ENCODE measurements at places on chromosomes 5 and 9.
A peak's percentile ranks its signal among the peaks of the same experiment; 100 is the strongest.

- no peak for DNase-seq
Observed at GRCh38 chr9:5402217-5402616, 35.5 kb downstream of the PLGRKT start.

GRCh38 chr5:23446424-23446823 lies 61.0 kb upstream of the PRDM9 start:
- DNase-seq = no peak

GRCh38 chr9:7185612-7186011 lies 427.8 kb downstream of the KDM4C start:
- DNase-seq = no peak

DNA sequence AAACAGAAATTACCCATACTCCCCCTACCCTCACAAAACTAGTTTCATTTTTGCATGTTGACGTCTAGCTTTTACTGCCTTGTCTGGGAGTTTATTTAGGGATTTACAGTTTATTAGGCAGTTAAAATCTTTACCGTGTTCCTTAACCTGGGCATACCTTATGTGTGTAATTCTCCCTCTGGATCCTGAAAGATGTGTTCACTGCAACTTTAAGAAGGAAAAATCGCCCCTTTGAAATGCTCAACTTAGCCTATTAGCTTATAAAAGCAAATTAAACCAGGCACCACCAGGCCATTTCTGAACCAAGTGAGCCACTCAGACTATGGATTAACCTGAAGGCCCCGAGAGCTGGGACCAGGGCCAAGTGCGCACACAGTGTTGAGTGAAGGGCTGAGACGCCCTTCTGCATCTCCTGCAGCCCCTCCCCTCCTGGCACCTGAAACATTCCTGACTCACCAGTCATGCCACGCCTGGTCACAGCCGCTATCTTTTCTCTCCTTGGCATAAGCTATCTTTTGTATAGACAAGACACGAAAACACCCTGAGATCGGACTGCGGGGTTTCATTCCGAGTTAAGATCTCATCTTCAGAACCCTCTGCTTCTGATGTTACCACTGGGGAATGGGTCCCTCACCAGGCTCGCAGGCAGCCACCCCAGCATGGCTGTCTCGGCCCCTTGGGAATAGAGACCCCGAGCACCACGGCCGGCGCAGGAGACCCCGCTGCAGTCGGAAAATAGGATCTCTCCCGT lies 111.9 kb downstream of the ROR2 start:
- DNase-seq = no peak

GRCh38 chr5:141878186-141878710 lies at the start of gene PCDH1:
Gene PCDH1, minus strand, starts transcription at chr5:141878410. Its CDS starts 148 bp downstream, at chr5:141878262.
- DNase-seq = peak; percentile 50

DNA sequence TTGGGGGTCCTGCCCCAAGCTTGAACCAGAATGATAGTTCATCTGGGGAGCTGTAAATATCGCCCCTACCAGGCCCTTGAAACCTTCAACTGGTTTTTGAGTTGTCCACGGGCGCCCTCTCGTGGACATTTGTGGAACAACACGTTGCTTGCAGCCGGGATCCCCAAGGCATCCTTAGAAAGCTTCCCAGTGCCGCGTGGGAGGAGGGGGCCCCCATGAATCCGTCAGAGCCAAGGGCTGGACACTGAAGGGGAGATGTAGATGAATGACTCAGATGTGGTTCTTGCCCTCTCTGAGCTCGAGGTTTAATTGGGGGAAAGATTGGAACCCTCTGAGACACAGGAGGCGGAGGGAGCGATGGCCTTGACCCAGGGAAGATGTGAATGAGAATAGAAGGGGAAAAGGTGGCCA lies 31.8 kb upstream of the ORM1 start:
- DNase-seq = peak; percentile 81

DNA sequence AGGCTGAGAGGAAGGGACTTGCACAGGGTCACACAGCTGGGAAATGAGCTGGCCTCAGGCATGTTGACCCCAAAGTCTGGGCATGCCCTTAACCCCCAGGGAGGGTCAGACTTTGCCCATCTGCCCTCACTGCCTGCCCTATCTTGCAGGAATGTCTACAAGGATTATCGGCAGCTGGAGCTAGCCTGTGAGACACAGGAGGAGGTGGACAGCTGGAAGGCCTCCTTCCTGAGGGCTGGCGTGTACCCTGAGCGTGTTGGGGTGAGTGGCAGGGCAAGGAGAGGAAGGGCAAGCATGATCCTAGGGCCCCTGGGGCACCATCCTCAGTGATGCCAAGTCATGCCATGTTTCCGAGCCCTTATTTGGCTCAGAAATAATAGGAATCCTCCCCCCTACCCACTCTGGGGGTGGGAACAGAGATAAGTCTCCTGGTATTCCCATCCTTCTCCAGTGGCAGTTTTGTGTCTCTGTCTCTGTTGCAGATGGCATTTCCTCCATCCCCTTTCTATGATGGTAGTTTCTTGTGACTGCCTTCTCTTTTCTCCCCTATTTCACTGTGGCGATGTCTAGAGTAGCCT lies 28.5 kb downstream of the GOLGA2 start:
- DNase-seq = no peak

DNA sequence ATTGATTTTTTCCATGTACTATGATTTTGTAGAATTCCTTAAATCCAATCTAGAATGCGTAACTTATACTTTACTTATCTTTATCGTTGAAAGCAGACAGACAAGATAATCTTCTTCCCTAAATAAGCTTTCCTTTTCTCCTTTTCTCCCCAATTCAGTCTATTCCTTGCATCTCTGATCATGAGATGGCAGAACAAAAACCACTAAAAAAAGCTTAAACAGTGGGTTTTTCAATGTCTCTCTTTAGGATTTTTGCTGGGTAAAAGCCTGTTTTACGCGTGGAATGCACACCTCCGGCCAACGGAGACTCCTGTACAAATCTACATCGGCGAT lies 755 bp downstream of the CDKN2B start:
- no peak for DNase-seq

DNA sequence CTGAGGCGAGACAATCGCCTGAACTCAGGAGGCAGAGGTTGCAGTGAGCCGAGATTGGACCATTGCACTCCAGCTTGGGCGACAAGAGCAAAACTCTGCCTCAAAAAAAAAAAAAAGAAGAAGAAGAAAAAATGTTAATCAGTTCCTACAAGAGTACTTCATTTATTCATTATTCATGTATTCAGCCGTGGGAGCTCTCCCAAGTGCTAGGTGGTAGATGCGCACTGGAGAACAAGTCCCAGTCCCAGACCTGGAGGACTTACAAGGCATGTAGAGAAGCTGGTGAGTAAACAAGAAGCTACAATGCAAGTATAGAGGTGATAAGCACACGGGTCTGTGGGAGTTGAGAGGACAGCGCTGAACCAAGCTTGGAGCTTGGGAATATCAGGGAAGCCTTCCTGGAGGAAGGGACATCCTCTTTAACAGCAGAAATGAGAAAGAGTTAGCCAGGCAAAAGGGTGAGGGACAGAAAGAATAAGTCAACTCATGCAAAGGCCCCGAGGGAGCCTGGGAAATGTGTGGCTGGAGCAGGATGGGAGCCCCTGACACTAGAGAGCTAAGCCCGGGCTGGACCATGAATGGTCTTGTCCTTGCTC lies 17.4 kb upstream of the AQP7 start:
- DNase-seq = no peak

GRCh38 chr5:155147222-155147621 lies 133.7 kb downstream of the KIF4B start:
- DNase-seq = no peak

GRCh38 chr9:437574-438001 lies 222.9 kb downstream of the DOCK8 start:
- DNase-seq = no peak

DNA sequence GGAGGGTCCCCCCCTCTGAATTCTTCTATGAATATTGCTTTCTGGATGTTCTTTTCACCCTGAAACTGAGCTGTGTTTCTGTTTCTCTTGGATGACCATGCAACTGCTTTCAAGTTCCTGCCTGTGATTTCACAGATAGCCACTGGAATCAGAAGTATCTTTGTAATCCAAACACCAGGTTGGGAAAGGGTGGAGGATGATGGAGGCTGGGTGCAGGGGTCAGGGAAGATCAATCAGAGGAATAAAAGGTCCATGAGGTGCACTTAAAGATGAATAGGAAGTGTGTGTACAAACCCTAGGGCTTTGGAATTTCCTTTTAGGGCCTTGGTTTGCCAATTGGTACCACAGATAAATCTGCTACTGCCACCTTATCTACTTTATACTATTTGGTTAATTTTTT lies 68.2 kb upstream of the AGXT2 start:
- DNase-seq = no peak

GRCh38 chr9:5459289-5459829 lies 9.0 kb downstream of the CD274 start:
- no peak for DNase-seq

GRCh38 chr5:130963798-130964197 lies 201.3 kb downstream of the HINT1 start:
- no peak for DNase-seq

DNA sequence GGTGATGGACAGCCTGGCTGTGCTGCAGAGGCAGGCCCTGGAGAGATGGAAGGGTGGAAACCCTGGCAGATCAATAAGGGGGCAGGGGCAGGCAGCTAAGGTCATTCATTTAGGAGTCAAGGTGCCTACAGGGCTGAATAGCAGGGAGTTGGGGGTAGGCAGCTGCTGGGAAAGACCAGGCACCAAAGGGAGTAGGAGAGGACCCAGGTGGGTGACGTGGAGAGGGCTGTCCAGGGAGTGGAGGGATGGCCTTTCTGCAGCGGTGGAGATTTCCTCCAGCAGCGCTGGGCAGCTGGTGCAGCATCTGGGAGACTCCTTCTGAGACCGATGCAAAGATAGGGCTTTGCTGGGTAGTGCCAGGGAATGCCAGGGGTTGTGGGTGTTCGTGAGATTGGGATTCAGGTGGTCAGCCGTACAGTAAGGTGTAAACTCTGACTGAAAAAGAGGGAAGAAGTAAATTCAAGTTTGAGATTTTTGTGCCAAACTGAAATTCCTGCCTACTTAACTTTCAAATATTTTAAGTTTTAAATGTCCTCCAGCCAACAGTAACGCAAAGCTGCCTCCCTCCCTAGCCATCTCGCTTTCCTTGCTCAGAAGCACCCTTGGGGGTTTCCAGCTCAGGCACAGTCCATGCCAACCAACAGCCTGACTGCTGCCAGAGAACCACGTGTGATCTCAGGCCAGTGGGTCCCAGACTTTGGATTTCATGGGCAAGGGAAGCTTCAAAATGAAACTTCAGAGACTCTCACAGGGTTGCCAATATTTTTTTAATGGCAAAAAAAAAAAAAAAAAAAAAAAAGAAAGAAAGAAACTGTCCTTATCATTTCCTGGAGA lies 18.6 kb upstream of the ANGPTL2 start:
- DNase-seq = no peak

DNA sequence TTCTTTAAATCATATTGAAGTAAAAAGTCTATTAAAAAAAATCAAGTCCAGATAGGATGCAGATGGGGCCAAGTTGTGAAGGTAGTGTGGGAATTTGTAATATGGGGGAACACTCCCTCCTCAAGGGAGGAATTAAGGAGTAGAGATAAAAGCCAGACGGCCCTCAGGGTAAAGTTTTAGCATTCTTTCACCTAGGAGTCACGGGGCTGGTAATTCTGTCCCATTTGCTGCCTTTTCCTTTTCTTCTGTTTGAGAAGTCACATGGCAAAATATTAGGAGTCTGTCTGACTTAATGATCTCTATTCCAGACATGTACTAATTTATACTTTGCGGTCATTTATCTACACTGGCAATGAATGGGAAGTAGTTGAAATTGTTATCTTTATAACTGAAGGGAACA lies 61.9 kb downstream of the SNX24 start:
- DNase-seq = no peak

DNA sequence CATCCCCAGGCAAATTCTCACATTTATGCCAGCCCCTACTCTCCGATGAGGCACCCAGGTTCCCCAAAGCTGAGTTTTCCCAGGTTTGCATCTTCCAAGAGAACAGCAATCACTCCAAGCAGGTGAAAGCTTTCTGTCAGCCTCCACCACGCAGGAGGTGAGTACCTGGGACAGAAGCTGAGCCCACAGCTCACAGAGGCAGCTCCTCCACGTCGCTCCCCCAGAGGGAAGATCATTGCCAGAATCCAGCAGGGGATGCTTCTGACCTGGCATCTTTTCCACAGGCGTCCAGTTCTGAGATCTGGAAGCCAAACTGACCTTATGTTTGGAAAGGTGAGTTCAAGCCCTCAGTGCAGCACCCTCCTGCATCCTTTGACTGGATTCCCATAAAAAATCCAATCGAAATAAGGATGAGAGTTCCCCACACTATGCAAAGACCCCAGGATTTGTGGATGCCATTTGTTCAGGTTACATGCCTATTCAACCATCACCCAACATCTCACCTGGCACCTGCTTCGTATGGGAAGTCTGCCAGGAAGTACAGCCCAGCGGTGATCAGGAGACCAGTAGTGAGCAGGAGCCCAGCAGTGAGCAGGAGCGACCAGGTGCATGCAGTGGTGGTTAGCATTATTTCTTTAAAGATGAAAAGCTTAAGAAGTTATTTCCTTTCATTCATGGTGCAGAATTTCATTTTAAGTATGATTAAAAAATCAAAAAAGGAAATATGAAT lies 47.4 kb upstream of the OLFM1 start:
- no peak for DNase-seq

DNA sequence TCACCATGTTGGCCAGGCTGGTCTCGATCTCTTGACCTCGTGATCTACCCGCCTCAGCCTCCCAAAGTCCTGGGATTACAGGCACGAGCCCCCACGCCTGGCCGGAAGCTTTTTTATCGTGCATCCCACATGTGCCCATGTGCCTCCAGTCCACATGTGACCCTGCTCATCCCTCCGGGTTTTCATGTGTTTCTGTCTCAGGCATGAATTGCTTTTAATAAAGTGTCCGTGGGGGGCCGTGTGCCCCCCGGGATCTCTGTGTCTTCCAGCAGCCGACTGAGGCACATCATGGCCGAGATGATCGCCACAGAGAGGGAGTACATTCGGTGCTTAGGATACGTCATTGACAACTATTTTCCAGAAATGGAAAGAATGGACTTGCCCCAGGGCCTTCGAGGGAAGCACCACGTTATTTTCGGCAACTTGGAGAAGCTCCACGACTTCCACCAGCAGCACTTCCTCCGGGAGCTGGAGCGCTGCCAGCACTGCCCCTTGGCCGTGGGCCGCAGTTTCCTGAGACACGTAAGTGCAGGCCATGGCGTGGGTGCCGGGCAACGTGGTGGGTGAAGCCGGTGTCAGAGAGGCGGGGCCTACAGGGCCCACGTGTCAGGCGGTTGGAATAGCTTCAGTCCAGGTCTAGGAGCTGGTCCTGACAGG lies 22.1 kb upstream of the LRRC14B start:
- DNase-seq = no peak

DNA sequence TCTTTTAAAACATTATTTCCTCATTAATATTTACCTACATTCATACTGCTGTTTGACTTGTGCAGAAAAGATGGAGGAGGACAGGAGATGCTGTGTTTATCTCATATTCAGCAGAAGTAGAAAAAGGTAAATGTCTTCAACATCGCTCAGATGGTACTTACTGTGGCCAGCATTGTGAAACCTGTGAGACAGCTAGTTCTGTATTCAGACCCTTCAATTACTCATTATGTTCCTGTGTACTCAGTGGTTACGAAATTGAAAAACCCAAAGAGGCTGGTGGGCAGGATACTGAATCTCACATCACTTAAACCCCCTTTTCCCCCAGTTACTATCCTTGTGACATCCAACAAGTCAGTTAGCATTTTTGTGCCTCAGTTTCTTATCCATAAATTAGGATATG lies 216.0 kb downstream of the KDM4C start:
- no peak for DNase-seq
